ENCODE measurements at places on chromosomes 3 and 15.

DNA sequence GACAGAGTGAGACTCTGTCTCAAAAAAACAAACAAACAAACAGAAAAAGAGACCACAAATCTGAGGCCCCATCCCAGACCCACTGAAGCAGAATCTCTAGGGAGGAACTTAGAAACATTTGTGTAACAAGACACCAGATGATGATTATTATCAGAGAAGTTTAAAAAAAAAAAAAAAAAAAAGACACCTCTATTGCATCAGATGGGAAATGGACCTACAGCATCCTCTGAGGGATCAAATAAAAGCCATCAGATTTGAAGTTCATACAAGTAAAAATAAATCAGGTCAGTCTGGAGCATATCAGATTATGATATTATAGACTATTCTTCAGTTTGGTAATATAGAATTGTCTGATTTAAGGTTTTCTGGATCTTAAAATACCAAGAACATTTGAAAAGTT lies 21.9 kb upstream of the LIPC start:
- no peak for DNase-seq

DNA sequence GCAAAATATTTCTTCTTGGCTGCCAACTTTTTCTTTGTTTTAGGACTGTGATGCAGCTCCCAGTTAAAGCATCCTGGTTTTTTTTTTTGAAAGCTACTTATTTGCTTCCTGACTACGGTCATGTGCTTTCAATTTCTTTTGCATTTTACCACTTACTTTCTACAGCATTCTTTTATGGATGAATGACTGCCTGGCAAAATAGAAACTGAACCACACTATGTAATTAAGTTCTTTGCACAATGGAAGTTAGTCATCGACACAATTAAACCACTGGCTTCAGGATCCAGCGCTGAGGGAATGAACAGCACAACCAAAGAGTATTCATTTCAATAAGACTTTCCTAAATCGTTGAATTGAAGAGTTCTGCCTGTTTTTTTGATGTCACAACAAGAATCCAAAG lies 82.2 kb upstream of the EPHA3 start:
- no peak for DNase-seq

GRCh38 chr3:193711166-193711485 lies 118.1 kb downstream of the OPA1 start:
- DNase-seq: no peak

- DNase-seq: peak; percentile 12
Measured at GRCh38 chr3:72694398-72694797, 153.8 kb downstream of the SHQ1 start.

DNA sequence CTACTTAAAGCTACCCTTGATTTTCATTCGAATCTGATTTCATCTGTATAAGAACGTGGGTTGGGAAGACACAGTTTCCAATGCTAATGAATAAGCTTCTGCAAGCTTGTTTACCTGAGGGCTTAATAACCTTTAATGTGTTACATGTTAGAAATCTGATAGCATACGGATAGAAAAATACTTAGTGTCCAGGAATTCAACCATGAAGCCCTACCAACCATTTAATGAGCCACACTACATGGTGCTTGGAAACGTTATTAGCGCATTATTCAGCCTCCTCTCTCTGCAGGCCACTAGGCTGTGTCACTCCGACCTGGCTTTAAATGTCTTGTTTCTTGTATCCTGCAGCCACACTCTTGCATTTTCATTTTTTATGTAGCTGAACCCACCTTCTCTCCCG lies 1.6 kb downstream of the FAM81A start:
- no peak for DNase-seq

GRCh38 chr3:128965280-128965679 lies 28.6 kb downstream of the CFAP92 start:
- no peak for DNase-seq

- DNase-seq: no peak
Measured at GRCh38 chr3:139491027-139491700, 14.8 kb upstream of the RBP2 start.

DNA sequence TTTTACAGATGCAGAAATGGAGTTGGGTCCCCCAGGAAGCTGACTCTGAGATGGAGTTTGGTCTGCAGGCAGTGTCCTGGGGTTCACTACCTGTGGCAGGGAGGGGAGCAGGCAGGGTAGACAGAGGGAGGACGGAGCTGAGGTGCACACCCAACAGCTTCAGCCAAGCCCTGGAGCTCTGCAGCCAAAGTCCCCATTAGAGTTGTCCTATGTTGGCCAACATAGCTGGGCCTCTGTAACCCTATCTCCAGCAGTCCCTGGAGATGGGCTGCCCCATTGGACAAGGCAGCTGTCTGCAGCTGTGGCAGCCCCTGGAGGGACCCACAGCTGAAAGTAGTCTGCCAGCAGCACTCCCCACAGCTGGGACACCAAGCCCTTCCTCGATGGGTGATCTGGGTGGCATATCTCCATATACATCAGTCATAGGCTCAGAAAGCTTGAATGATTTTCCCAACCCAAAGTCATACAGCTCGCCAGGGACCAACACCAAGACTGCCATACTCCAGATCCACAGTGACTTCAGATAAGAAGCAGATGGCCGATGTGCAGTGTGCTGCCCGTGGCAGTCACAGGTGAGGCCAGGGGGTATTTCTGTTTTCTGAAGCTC lies 31.9 kb downstream of the STARD5 start:
- no peak for DNase-seq

- no peak for DNase-seq
Measured at GRCh38 chr3:89446593-89446992, 339.2 kb downstream of the EPHA3 start.

Data from H54 (cell line).